Activated CD4-positive, alpha-beta T cell treated with anti-CD3 and anti-CD28 coated beads for 4 hours (primary cell): ENCODE measurements at places on chromosomes 6 and 20.

DNA sequence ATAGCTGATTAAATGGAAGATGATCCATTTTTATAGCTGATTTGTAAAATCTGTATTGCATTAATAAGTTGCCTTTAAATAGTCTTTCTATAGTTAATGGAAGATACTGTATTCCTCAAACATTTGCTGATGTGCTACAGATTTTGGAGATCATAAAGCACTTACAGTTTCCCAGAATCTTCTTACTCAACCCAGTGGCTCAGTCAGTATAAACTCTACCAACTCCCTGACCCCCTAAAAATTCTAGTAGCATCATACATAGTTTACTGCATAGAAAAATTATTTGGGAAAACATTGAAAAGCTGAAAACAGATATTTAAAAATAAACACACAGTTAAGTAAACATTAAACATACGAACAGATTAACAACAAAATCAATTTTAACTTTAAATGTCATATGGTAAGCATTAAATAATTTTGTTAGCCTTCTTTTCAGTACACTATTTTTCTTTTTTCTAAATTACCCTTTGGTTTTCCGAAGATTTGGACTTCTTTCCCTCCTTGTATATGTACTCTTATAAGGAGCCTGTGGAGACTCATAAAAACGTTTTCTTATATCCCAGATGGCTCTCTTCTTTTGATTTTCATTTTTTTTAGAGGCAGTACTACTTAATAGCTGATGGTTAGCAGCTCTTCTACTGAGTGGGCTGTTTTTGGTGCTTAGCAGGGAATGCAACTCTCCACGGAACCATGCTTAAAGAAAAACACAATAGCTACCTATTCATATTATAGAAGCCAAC is 62.7 kb upstream of the BMP5 start:
- no peak for DNase-seq

GRCh38 chr6:42148058-42148457 is 5.6 kb upstream of the C6orf132 start:
- no peak for DNase-seq

DNA sequence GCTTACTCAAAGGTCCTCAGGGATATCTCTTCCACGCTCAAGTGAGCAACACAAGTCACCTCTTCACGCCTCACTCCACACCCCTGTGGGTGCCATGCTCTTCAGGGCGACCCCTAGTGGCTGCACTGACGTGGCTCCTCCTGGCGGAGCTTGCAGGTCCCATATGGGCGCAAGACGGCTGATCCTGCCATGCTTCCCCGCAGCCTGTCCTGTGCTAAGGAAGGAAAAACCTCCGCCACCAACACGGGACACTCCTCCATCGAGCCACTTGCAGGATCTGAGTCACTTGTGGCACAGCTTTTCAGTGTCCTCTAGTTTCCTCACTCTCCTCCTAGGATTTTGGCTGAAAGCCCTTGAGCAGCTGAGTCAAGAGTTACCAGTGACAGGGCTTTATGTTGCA is 90.7 kb downstream of the KHDC1L start:
- no peak for DNase-seq

DNA sequence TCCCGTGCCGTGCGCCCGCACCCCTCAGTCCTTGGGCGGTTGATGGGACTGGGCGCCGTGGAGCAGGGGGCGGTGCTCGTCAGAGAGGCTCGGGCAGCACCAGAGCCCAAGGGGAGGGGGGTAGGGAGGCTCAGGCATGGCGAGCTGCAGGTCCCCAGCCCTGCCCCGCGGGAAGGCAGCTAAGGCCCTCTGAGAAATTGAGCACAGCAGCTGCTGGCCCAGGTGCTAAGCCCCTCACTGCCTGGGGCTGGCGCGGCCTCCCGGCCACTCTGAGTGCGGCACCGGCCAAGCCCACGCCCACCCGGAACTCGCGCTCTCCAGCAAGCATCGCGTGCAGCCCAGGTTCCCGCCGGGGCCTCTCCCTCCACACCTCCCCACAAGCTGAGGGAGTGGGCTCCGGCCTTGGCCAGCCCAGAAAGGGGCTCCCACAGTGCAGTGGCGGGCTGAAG is 16.4 kb downstream of the SOX4 start:
- no peak for DNase-seq

GRCh38 chr6:75896526-75896925 is 147.5 kb downstream of the MYO6 start:
- no peak for DNase-seq

- no peak for DNase-seq
Measured at GRCh38 chr6:153511896-153512496, 380.9 kb upstream of the RGS17 start.

- DNase-seq = no peak
Measured at GRCh38 chr20:11777387-11778205, 140.1 kb upstream of the BTBD3 start.

DNA sequence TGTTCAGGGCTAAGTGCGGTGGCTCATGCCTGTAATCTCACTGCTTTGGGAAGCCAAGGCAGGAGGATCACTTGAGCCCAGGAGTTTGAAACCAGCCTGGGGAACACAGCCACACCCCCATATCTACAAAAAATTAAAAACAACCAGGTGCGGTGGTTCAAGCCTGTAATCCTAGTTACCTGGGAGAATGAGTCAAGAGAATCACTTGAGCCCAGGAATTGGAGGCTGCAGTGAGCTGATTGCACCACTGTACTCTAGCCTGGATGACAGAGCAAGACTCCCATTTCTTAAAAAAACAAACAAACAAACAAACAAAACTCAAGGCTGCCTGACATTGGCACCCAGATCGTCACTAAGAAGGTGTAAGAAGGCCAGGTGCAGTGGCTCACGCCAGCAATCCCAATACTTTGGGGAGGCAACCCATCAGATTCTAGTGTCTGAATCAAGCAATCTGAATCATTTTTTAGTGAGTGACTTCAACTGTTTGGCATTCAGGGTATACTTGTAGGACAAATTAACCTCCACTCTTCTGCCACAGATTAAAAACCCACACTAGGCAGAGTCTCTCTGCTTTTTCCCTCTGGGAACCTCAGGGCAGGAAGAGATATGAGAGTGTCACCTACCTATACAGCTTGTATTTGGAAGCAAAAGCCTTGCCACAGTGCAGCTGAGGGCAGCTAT is 6.1 kb downstream of the PLAGL2 start:
- DNase-seq = no peak

- DNase-seq = no peak
Measured at GRCh38 chr20:52268184-52268749, 76.7 kb upstream of the ZFP64 start.

DNA sequence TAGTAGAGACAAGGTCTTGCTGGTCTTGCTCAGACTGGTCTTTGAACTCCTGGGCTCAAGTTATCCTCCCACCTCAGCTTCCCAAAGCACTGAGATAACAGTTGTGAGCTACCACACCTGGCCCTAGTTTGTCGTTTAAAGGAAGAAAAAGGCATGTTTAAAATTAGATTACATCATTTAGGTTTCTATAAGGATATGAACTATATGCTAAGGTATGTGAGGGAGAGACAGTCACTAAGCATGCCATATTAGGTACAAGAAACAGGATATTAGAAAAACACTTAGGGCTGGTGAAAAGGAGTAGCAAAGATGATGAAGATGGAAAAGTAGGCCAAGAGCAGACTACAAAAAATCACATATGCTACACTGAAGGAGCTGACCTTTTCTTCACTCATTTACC is 106.4 kb downstream of the ASCC3 start:
- DNase-seq = no peak

- no peak for DNase-seq
Measured at GRCh38 chr20:23998392-23998791, 9.8 kb upstream of the GGTLC1 start.

DNA sequence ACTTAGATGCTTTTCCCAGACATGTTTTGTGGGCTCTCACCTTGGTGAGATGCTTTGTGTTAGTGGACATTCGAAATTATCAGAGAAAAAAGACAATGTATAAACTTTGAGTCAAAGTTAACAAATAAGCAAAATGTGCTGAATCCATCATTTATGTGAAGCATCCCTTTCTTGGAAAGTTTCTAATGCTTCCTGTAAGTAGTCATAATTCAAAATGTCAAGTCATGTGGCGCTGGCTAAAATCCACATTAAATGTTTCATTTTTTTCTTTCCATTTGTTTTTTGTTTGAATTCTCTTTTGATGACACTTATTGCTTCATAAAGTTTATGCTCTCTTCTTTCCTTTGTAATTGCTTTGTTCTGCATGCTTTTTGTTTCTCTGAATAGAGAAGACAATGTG is 107.2 kb upstream of the CENPW start:
- DNase-seq = no peak

DNA sequence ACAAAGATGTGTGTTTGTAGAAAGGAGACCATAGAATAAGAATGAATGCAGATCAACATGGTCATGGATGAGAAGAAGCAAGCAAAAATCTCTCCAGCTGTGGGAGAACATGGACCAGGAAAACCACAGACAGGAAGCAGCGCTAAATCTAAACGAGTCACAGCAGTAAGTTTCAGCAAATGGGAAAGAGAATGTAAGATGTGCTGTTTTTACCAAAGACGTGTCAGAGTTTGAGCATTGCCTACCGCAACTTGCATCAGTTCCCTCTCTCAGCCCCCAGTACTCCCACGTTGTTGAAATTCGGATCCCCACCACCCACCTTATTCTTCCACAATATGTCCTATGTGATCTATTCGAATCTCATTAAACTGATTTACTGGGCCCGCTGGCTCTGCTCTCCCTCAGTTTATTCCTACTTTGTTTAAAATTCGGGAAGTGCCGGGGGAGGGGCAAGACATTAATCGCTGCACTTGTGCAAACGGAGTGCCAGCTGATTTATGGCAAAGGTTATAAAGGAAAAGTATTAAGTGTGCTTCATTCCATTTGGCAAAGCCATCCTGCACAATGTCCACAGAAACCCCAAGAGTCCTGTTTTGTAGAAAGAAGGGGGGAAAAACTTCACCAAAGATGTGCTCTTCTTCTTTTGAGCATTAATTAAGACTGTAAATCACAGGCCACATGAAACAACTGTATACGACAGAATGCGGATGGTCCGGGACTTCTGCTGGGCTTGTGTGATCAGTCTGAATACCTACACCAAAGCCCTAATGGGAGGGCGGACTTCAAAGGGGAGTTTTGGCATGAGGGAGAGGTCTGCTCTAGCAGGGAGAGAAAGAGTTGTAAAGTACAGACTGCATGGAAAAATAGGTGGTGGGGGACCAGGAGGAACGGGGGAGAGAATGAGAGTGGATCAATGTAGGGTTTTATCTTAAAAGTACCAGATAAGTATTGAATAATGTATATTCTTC is 59.1 kb upstream of the PRDM1 start:
- DNase-seq = no peak

DNA sequence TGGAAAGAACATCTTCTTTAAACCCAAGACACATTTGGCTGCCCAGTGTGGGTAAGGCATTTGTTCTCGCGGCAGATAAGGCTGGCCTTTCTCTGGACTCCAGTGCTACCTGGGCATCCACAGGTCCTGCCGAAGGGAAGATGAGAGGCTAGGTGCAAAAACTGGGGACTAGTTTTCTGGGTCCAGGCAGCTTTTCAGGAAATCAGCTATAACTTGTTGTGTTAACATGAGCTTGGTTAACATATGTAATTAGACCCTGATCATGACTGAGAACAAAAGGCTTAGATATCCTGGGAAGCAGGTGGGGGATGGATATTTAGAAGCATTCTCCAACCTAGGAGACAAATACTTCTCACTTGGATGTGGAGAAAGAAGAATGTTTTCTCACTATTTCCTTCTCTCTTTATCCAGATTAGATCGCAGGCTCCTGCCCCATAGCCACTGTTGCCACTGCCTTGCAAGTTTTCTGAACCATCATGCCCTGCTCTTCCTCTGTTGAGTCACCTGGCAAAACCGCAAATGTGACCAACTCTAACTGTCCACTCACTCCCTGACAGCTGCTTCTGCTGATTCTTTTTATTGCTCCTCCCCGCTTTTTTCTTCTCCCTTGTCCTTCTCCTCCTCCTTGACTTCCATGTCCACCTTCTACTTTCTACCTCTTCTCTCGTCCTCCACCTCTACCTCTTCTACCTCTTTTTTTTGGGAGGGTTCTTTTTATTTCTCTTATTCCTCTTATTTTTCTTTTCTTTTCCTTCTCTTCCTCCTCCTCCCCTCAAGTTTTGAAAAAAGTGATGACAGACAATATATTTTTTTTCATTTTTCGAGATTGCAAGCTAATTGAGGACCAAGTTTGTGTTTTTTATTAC is 258.1 kb downstream of the UTRN start:
- DNase-seq = no peak

DNA sequence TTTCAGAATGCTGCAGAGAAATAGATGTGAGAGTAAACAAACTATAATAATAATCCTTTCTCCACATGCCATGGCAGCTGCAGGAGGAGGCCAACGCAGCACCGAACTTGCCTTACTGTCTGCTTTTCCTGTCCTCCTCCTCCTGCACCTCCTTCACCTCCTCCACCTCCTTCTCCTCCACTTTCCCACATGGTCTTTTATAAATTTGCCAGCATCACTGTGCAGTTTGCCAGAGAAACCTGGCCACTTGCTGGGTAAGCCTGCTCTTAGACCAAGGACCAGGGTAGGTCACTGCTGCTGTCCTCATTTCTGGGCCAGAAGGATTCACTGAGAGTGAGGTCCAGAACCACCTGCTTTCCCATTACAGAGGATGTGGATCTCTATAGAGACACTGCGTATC is 8.7 kb downstream of the SGK1 start:
- DNase-seq = no peak

DNA sequence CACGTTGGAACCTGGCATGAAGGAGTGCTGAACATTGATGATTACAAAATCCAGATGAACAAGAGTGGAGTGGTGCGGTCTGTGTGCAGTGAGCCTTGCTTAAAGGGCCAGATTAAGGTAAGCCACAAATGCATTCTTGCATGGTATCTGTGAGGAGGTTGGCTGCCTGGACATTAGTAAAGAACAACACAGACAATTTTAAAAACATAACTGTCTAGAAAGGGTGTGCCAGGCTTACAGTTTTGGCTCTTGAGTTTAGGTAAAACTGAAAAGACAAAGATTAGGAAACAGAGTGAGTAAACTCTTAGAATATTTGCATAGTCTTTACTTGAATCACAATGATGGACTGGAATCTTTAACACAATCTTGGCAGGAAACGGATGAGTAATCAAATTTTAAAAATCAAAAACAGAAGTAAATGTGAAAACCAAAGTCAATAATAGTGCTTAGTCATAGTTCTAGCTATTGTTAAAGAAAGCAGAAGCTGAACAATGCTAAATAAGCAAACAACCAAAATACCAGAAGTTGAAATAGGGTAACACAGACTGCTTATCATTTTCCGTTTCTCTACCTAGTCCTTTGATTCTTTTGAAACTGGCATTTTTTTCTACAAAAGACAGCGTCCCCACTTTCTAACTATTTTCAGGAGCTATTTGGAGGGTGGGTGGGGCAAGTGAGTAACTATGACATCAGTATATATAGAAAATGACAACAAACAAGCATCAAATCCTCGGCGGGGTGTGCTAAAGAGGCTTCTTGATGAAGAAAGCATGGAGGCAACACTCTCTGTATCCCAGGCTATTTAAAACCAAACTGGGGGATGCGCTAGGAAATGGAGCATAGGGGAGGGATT is 185.8 kb upstream of the RAB32 start:
- no peak for DNase-seq

GRCh38 chr6:33989016-33989854 is 156.7 kb downstream of the GRM4 start:
- DNase-seq = no peak

GRCh38 chr6:105868823-105869460 is 217.2 kb upstream of the PRDM1 start:
- DNase-seq = no peak
